Foreskin keratinocyte (primary cell): ENCODE measurements at places on chromosomes 3 and 15. TPM values are rescaled to one million over a fixed set of nuclear protein-coding genes. Genes with fewer than 3 reads are reported as not detected.

The ATP13A5 gene
- total RNA-seq, result not detected in 2 replicates

GRCh38 chr3:80000022-80000421 lies 232.2 kb upstream of the ROBO1 start:
- peak; percentile 7 for DNase-seq

DNA sequence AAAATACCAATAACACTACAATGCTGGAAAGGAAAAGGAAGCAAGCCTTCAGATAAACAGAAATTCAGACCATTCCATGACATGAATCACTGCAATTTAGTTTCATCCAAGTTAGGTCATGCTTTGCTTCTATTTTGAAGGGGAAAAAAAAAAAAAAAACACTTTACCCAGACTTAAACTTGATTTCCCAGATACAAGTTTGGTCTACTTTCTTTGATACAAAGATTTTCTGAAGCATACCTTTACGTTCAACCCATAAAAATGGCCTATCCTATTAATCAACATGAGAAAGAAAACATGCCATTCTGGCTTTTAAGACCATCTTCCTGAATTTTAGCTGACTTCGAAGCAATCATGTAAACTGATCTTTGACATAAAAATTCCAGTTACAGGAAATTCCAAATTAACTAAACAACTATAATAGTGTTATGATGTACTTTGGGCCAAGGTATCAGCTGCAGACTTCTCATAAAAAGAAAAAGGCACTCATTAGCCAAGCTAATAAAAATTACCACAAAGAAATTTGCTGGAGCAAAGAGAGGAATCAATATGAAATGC lies 12.6 kb downstream of the OSBPL10 start:
- DNase-seq, result peak; percentile 56

DNA sequence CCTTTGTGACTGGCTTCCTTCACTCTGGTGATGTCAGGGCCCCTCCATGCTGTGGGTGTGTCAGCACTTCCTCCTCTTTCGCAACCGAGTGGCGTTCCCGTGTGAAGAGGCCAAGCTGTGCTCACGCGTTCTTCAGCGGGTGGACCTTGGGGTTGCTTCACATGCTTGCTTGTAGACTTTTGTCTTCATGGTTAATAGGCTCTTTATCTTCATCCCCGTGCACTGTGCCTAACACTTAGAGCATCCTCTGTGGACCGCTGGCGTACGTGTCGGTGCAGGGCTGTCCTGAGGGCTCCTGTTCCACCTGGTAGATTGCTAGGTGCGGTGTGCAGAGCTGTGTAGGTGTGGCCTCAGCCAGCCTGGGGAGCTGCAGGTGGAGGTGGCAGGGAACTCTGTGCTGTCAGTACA lies 182.3 kb downstream of the OR4M2 start:
- DNase-seq, result no peak

- DNase-seq, result no peak
Observed at GRCh38 chr3:52286777-52287110, 884 bp upstream of the GLYCTK start.
